ENCODE measurements at places on chromosomes 1 and 21. TPM values are rescaled to one million over a fixed set of nuclear protein-coding genes. Genes with fewer than 3 reads are reported as not detected.

Gene GJB3
- not detected for total RNA-seq

Gene ACTL8
- not detected for total RNA-seq

Gene KLHDC9
- not detected for total RNA-seq

Gene CDC42BPA
- total RNA-seq: 2.8 TPM

Gene AQP10
- not detected for total RNA-seq

Gene TMEM52
- 0.43 TPM for total RNA-seq

Gene OPRD1
- not detected for total RNA-seq

Gene REN
- not detected for total RNA-seq

Gene CFHR2
- not detected for total RNA-seq

Gene PTAFR
- 2.0 TPM for total RNA-seq

Gene HMCN1
- total RNA-seq: 1.4 TPM

Gene DIO1
- not detected for total RNA-seq

Gene RAB7B
- not detected for total RNA-seq

Gene TAS1R1
- total RNA-seq: not detected

Gene CDA
- total RNA-seq: not detected

Gene PLA2G2F
- total RNA-seq: not detected

Gene CLDN17
- not detected for total RNA-seq

Gene CHI3L1
- 1.6 TPM for total RNA-seq

Gene RXFP4
- not detected for total RNA-seq

Gene GCSAML
- 3.3 TPM for total RNA-seq

Gene KCNK1
- 0.20 TPM for total RNA-seq

Gene RGS13
- 0.64 TPM for total RNA-seq

Gene CRYAA
- not detected for total RNA-seq

Gene C1orf74
- total RNA-seq: 3.0 TPM

Gene PLEKHN1
- total RNA-seq: 1.4 TPM

Gene NPL
- total RNA-seq: 3.4 TPM

Gene LCE6A
- total RNA-seq: not detected

Gene SPRR2E
- total RNA-seq: not detected

Gene DENND2C
- total RNA-seq: 0.81 TPM

Gene DISP1
- total RNA-seq: 2.9 TPM

Gene WDR64
- not detected for total RNA-seq

Gene HAO2
- not detected for total RNA-seq

Gene CASZ1
- total RNA-seq: 13.5 TPM

Gene SRGAP2C
- 39.3 TPM for total RNA-seq

Gene MRPL24
- total RNA-seq: 52.9 TPM

Gene LCE2A
- not detected for total RNA-seq

Gene KRTCAP2
- total RNA-seq: 149 TPM

Gene FBXO2
- 16.3 TPM for total RNA-seq

Gene NMNAT1
- total RNA-seq: 12.3 TPM

Data from natural killer cell treated with Interleukin-12 subunit alpha and Interleukin-12 subunit beta and Interleukin-15 and Interleukin-18, amount 100 ng/mL, for 72 hours (primary cell).